Hematopoietic multipotent progenitor cell treated with erythropoietin and hydrocortisone succinate and interleukin-3 and kit ligand, for 6 days (in vitro differentiated cells): ENCODE measurements at places on chromosomes 16 and 17.
A peak's percentile ranks its signal among the peaks of the same experiment; 100 is the strongest.

GRCh38 chr17:60149691-60150582, at the start of gene CA4:
CA4 (plus strand) TSS chr17:60149973; CDS start chr17:60150035, 62 bp downstream.
- peak; percentile 38 for DNase-seq

GRCh38 chr16:5005916-5006315, 27.8 kb downstream of the NAGPA start:
- no peak for DNase-seq

DNA sequence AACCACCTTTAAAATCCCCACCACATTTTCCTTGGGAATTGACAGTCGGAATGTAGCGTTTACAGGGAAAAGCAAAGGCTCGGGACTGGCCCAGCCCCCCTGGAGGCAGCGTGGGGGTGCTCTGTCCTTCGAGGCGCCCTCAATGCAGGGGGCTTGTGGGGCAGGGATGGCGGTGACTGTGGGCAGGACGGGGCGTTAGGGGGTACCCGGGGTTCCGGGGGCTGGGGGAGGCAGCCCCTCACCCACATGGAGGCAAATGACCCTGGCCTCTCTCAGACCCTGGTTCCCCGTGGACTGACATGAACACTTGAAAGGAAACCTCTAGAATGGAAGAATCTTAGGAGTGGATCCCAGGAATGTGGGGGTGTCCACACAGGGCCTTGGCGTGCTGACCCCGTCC, 78.4 kb upstream of the GNG13 start:
- no peak for DNase-seq

- DNase-seq: peak; percentile 43
Measured at GRCh38 chr16:27408012-27408601, 6.1 kb downstream of the IL21R start.

DNA sequence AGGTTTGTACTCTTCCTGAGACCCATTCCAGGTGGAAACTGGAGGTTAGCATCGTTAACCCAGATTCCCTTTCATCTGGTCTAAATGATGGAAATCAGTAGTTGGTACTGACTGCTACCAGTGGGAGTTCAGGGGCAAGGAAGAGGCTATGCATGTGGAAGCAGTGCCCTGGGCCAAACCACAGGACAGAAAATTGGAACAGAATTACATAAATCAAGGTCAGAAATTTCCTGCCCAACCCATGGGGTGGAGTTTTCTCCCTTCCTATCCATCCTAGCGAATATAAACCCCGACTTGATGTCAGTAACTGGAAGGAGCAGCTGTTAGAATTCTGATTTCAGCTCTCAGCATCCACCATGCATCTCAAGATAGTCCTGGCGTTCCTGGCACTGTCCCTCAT, at the start of gene AOC2:
Gene AOC2 (plus strand): TSS at position 310 of the 400 bp plus-strand sequence. CDS start 47 bp downstream, at position 357.
- no peak for DNase-seq

GRCh38 chr17:45293413-45294211, 23.2 kb downstream of the MAP3K14 start:
- peak; percentile 58 for DNase-seq

DNA sequence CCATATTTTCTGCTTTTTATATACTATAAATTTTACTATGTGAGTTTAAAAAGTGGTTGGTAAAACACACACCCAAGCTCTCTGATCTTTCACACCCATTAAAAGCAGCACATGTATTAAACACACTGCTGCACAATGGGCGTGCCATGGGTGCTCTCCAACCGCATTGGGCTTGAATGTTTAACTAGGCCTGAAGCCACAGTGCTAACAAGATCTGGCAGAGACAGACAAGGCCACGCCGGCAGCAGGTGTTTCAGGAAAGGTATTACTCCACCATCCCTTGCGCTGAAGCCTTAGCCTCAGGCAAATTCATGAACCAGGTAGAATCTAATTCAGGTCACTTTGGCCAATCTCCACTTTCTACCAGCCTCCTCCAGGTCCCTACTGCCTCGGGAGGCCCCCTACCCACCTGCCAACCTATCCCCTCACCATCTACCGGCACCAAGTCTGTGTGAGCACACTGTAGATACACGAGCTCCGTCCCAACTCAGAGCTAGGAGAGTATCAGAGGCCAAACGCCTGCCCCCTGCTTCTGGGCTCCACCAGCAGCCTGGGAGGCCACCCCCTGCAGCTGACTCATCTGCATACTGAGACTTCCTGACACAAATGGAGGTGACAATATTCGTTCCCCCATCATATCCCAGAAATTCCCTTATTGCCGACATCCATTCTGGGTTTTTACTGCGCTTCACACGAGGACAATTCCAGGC, 95.0 kb downstream of the ADCY9 start:
- DNase-seq: no peak

DNA sequence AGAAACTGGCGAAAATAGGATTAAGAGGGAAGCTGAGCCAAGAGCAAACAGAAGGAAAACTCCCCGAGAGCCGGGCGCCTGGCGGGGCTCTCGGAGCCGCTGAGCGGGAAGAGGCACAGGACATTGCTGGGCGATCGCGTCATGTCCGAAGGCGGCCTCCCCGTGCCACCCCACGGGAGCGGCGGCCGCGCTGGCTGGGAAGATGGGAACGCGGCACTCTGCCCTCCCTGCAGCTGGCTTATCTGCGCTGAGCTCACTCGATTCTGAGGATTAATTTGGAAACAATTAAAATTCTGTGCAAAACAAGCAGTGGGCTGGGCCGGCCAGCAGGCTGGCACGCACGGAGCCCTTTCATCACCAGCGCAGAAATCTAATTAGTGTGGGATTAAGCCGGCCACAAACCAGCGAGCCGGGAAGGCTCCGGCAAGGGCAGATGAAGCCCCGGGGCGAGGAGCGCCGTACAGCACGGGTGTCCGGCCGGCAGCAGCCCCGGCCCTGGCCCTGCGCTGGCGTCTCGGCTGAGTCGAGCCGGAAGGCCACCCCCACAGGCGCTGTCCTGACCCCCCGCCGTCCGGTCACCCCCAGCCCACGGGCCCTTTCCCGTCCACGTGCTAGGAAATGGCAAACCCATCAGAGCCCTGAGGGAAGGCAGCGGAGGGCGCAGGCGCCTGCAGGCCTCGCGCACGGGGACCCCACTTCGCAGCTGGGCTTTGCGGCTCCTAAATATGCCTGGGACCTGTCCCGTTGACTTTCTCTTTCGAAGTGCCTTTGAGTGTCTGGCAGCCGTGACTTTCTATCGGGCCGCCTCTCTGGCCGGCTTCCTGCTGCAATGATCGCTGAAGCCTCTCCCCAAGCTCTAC, 37.9 kb downstream of the SOX8 start:
- DNase-seq: no peak

GRCh38 chr17:77145224-77145611, 4.4 kb downstream of the SEC14L1 start:
- DNase-seq: no peak

GRCh38 chr17:55056526-55056925, 88.0 kb downstream of the STXBP4 start:
- peak; percentile 33 for DNase-seq

DNA sequence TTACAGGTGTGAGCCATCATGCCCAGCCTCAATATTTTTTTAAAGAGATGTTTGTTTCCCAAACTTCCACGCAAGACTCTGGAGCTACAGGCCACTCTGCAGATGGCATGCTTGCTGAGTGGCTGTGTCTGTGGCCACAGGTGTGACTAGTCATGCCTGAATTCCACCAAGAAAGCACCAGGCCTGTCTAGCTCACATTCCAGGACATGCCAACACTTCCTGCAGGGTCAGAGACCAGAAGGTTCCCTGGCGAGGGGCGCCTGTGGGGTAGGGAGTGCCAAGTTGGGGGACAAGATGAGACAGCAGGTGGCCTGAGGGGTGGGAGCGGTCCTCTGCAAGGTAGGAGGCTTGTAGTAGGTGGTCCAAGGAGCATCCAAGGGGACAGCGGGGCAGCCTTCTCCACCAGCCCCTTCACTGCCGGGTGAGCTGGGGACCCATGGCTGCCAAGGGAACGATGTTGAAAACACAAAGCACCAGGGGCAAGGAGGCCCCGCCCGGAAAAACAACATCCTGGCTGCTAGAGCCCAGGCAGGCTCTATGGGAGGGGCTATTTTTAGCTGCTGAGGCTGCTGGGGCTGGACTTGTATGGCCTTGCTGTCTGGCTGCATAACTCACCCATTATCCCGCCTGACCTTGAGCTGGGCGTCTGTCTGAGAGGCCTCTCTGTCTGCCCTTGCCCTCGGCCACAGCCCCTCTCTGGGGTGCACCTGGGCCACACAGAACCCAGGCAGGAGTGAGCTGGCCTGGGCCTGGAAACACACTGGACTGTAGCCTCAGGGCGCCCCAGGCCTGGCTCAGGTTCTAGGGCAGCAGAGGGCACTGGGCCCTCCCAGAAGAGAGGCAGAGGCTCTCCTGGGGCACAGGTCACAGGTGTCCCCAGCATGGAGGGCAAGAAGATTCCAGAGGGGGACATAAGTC, 5.7 kb downstream of the TRIM47 start:
- peak; percentile 72 for DNase-seq

DNA sequence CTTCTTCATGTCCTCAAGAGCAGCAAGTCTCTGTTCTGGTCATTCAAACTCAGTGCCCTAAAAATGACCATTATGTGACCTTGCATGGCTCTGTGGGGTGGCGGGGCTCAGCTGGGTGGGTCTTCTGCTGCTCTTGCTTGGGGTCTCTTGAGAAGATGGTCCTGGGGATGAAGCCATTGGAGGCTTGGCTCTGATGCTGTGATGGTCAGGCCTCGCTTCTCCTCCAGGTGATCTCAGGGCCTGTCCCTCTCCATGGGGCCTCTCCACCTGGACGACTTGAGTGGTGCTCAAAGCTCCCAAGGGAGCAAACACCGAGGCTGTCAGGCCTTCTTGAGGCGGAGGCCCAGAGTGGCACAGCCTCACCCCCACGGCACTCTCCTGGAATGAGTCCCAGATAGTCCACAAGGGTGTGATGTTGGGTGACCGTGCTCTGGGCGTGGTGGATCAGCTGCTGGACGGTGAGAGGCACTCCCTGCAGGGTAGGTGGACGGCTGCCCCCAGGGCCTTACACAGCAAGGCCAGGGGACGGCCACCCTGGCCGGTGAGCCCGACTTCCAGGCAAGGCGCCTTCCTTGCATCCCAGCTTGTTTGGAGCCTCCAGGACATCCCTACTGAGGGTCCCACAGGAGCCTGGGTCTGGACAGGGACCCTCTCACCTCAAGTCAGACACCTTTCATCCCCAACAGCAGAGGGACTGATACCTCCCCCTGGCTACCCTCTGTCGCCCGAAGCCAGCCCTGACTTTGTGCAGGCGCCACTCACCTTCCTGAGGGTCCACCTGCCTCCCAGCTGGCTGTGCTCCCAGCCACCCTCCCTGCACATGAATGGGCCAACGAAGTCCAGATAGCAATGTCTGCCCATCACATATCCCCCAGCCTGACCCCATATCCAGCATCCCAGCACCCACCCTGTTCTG, 48.7 kb downstream of the USP22 start:
- DNase-seq: no peak

GRCh38 chr16:25063102-25063501, 47.9 kb upstream of the ARHGAP17 start:
- DNase-seq: no peak

DNA sequence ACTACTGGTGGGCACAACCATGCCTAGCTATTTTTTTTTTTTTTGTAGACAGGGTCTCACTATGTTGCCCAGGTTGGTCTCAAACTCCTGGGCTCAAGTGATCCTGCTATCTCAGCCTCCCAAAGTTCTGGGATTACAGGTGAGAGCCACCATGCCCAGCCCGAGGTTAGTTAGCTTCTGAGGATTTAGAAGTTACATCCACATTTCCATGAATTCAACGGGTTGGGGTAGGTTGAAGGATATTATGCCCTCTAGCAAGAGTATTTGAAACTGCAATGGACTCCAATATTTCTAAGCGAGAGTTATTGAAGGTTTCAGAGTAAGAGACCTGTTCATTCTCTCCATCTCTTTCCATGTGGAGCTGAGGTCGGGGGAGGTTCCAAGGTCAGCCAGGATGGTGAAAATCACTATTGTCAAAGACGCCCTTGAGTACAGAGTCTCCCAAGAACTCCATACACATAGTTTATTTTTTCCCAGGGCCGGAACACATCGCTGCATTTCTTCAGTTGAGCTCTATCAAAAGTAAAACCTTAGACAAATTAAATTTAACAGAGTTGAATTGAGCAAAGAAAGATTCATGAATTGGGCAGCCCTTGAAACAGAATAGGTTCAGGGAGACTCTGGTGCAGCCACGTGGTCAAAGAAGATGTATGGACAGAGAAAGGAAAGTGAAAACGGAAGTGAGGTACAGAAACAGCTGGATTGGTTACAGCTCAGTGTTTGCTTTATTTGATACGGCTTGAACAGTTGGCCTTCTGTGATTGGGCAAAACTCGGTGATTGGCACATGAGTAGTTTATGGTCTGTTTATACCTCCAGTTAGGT, 19.0 kb upstream of the ITPRIPL2 start:
- DNase-seq: peak; percentile 25

DNA sequence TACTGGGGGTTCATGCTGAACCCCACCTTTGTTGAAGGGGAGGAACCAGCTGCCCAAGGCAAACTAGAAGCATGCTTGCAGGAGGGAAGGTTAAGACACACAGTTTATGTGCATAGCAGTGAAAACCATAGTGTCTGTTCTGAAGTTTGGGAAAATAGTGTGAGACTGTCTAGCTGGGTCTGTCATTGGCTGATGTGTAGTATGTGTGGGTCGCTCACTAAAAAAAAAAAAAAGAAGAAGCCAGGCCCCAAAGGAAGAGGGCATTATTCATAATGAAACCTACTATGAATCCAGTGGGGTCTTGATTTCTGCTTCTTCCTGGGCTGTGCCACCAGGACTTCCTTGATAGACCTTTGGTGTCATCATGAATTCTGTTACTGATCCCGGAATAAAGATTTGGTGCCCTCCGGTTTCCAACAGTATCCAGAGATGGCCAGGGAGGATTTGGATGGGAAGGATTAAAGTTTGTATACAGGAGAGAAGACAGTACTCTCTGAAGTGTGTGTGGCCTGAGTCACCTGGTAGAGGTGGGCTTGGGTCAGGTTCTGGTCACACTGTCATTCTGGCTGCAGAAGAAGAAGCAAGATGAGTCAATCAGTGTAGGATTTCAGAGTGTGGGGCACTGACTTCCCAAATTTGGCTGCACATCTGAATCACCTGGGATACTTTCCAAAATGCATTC, 220.3 kb downstream of the PRKCA start:
- no peak for DNase-seq

DNA sequence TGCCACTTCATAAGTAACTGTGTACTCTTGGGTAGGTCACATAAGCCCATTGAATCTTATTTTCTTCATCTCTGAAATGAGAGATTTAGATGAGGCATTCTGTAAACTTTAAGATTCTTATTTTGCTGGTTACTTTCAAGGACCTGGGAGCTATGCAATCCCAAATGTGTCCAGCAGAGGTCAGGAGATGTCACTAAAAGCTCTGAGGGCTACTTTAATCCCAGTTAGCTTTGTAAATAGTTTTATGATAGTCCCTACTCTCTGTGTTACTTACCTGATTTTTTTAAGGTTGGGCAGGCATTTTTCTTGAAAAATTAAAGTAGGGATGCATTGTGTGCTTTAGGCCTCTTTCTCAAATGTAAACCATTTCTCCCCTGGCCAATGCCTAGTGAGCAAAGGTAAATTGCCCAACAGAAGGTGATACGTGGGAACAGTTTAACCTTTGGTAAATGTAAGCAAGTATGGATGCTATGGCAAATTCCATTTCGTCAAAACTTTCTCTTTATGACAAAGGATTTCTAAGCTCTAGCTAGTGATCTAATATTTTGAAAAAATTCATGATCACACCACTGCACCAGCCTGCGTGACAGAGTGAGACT, 57.1 kb upstream of the WSB1 start:
- DNase-seq: peak; percentile 88
